Kasumi-1 (cell line): ENCODE measurements at places on chromosomes 1 and 21.

- no peak for DNase-seq
These were observed 96.3 kb downstream of the ARHGEF10L start for GRCh38 chr1:17635811-17636210.

- no peak for DNase-seq
These were observed 976.1 kb downstream of the LTN1 start for GRCh38 chr21:28016571-28016970.

- DNase-seq: no peak
These were observed 52.2 kb downstream of the NENF start for GRCh38 chr1:212484701-212485570.

DNA sequence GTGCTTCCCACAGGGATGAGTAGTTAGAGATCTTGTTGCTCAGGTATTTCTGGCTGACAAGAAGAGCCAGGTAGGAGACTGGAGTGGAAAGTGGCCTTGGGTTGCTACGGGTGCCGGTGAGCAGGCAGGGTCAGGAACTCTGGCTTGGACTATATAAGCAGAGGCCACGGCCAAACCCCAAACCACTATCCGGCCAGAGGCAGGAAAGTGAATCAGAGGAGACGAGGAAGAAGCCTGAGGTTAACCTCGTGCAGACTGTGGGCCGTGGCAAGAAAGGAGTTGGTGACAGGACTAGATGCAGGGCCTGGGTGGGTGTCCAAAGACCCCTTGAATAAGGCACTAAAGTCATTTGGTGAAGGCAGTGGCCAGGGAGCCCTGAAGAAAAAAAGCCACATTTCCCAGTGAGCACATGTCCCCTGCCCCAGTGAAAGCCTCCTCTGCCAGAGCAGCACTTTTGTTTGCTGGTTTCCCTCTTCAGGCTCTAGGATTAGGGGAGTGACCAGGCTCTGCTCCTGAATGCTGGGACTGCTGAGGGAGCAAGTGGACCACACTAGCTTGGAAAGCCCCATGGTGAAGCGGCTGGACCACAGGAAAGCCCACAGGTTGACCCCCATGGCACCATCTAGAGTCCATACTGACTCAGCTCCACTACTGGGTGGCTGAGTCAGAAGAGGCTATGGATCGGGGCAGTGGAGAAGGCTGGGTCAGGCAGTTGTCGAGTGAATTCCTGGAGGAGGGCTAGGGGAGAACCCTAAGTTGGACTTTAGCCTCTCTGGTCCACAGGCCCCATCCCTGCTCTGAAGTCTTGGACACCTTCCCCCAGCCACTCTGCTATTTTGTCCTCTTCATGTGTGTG, 23.4 kb downstream of the CSF1 start:
- DNase-seq: peak; percentile 20

DNA sequence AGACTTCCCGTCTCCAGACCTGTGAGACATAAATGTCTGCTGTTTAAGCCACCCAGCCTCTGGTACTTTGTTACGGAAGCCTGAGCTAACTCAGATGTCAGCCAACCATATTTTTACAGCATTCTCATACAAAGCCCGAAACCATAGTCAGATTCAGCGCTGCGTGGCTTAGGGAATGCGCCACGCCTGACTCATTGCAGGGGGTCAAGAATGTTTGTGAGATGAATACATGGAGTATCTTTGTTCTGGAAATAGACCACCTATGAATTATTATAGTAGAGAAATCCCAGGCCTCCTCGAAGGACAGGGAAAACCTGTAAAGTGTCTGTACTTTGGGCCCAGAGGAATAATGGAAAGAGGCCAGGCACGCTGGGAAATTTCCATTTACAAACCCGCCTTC, 434.8 kb downstream of the CAMTA1 start:
- no peak for DNase-seq

- DNase-seq: no peak
These were observed 79.4 kb downstream of the LACTBL1 start for GRCh38 chr1:22893292-22893691.

DNA sequence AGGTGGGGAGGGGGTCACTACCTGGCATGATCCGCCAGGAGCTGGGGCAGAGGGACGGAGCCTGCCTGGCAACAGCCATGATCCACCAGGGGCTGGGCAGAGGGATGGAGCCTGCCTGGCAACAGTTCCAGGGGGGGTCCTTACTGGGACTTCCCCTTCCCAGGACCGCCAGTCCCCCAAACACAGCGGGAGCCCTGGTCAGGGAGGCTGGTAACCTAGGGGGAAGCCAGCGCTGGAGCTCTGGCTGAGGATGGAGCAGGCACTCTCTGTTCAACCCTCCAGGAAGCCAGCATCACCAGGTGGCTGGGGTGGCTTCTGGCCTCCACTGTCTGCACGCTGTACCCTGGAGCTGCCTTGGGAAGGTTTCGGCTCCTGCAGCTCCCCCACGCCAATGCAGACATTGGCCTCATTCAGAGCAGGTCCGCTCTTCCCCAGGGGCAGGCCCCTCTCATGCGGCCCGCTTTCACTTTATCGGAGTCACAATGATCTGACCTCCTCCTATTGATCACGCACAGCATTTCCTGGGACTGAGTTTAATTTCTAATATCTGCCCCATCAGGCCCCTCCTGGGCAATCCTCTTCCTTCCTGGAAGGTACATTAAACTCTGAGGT, 68.4 kb upstream of the ABCG1 start:
- no peak for DNase-seq

DNA sequence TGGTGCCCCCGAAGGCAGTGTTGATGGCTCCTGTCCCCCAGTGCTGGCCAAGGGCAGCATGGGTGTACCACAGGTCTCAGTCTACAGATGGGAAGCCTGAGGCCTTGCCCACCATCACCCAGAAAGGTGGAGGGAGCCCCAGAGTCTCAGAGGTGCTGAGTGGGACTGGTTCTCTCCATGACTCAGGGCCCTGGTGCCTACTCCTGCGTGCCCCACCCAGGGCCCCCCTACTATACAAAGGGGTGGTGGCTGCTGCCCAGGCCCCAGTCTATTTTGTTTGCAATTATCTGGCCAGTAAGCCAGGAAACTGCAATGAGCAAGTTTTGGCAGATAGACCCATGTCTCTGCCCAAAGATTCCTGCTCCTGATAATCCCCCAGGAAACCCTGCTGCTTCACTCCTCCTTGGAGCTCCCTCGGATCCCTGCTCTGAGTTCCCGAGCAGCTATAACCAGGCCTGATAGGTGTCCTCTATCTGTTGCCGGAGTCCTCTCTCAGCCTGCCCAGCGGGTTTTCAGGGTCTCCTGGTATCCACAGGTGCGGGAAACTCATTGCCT, 41.7 kb downstream of the EDN2 start:
- no peak for DNase-seq

GRCh38 chr1:217718873-217719272, 87.7 kb downstream of the SPATA17 start:
- no peak for DNase-seq

DNA sequence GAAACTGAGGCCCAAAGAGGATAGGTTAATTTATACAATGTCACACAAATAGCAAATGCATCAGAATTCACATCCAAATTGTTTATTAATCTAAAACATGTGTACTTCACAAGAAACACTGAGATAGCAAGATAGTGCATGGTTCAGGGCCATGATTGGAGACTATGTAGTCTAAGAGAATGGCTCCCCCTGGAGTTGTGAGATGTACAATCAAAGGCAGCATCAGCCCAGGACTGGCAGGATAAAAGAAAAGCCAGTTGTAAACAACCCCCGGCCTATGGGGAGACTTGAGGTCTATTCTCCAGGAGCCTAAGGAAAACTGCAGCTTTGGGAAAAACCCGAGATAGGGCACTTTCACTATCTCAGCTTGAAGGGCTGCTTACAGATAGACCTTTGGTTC, 511.0 kb downstream of the OMA1 start:
- no peak for DNase-seq

GRCh38 chr1:201637282-201638079, 98.6 kb downstream of the NAV1 start:
- DNase-seq: no peak

DNA sequence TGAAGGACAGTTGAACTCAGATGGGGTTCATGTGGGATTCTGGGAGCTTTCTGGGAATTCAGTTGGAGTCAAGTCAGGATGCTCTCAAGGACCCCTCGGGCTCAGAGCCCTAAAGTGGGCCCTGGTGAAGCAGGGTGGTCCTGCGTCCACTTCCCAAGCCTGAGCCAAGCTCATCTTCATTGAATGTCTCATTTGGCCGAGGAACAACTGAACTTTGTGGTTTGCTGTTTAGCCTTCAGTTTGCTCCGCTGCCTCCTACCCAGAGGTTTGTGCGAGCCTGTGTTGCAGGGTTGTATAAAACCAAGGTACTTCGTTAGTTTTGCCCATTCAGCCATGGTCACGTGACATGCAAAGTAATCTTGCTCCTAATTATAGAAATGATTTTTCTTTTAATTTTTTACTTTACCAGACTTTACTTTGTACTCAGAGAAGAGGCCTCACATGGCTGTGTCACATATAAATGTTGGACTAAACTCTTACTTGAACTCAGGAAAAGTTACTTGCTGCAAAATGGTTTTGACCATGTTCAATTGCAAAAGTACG, 49.7 kb downstream of the B3GALT5 start:
- no peak for DNase-seq

DNA sequence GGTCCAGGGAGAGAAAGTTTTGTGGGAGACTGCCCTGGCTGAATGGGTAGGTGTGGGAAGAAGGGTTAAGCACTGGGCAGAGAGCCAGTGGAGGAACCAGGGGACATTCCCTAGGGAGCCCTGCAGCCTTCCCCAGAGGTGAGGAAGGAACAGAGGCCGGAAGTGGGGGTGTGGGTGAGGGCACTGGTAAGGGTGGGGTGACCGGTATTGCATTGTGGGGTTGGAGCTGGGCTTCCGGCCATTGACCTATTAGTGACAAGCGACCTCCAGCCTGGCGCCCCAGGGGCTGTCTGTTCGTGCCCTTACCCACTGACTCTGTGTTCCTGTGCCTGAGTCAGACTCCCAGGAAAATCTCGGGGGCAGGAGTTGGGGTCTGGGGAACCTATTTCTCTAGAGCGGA, 3.5 kb upstream of the TSPAN1 start:
- DNase-seq: no peak

GRCh38 chr1:193406901-193407300, 220.5 kb upstream of the B3GALT2 start:
- peak; percentile 72 for DNase-seq

- peak; percentile 58 for DNase-seq
These were observed 9.8 kb downstream of the BARHL2 start for GRCh38 chr1:90707363-90707710.

DNA sequence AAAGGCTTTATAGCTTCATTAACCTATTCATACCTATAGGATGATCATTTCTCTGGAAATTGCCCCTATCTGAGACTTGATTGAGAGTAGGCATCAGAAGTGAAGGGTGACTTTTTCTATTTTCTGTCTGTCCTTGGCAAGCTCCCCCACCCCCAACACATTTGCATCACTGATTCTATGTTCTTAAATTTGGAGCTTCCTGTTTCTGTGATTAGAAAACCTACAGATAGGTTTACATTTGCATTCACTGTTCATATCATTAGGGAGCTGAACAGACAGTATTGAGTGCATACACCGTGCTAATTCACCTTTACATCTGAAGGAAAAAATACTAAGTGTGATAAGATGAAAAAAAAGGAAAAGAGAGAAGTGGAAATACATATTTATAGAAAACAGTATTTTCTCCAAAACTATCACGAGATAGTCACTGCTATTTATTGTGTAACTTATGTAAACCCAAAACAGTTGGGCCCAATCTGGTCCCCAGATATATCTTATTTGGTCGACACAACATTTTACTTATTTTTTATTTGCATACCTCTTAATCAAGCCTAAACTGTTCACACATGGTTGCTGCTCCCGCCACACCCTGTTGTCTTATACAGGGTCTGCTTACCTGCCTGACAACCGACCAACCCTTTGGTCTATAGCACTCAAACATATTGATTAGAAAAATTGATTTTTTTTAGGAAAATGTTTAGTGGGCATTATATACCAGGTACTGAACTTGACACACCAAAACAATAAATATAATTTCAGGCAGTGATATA, 218.8 kb downstream of the NTNG1 start:
- no peak for DNase-seq

DNA sequence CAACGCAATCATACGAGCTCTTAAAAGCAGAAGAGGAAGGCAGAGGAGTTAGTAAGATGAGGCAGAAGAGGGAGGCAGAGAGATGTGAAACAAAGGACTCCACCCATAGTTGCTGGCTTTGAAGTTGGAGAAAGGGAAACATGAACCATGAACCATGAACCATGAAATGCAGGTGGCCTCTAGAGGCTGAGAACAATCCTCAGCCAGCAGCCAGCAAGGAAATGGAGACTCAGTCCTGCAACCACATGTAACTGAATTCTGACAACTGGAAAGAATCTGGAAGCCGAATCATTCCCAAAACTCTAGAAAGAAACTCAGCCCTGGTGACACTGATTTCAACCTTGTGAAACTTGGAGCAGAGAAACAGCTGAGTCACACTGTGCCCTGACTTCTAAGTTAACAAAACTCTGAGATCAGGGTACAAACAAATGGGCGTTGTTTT, 10.1 kb downstream of the DIPK1A start:
- DNase-seq: no peak

- no peak for DNase-seq
These were observed 12.5 kb downstream of the RGS8 start for GRCh38 chr1:182671750-182672486.

DNA sequence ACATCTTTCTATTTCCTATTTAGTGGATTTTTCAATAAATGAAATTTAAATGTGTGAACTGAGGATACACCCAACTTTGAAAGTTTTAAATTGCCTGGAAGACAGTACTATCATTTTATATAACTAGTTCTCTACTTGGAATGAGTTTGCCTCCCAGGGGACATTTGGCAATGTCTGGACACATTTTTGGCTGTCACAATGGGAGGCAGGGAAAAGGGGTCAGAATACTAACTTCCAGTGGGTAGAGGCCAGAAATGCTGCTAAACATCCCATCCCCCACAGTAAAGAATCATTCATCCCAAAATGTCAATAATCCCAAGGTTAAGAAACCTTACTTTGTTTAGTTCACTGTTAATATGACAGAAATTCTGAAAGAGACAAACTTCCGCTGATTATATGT, 13.2 kb upstream of the NRAS start:
- DNase-seq: no peak

GRCh38 chr1:183270541-183271141, 84.6 kb downstream of the LAMC2 start:
- no peak for DNase-seq

DNA sequence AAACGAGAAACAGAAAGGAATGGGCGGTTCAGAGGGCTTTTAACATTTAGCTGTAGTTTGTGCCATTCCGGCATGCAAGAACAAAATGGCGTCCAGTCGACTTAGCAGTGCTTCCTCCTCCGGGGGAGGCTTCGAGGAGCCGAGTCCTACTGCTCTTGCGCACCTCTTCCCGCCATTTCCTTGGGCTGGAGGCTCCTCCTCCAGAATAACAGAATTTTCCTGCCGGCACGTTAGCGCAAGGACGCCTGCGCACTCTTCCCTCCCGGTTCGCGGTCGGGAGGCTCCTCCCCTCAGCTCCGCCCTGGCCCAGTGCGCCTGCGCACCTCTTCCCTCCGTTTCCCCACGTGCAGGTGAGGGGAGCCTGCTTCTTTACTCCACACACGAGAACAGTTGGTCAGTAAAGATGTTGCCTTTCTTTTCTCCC, 1.0 kb downstream of the DMRTB1 start:
- no peak for DNase-seq
